Stimulated activated naive CD4-positive, alpha-beta T cell treated with Interleukin-2 at 50 U/mL for 16 hours (primary cell): ENCODE measurements at places on chromosomes 6 and 20.

GRCh38 chr6:149079456-149079855 lies 238.1 kb upstream of the TAB2 start:
- no peak for DNase-seq

DNA sequence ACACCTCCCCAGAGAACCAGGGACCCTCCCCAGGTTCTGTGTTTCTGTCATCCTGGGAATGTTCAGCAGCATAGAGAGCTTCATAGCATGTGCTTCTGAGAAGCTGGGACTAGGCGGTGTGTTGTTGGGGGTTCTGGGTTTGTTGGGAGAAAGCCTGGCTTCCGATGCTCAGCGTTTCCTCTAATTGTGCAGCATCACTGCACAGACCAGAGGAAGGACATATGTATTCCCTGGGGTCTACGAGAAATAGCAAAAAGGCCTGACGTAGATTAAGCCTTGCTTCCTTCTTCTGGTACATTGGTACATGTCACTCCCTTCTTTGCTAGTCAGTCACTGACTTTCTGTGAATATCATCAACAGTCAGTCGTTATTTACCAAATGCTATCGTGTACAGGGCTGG lies 96.9 kb upstream of the SGK1 start:
- DNase-seq, result no peak

- DNase-seq, result no peak
Measured at GRCh38 chr6:29958921-29959320, 16.6 kb downstream of the HLA-A start.

DNA sequence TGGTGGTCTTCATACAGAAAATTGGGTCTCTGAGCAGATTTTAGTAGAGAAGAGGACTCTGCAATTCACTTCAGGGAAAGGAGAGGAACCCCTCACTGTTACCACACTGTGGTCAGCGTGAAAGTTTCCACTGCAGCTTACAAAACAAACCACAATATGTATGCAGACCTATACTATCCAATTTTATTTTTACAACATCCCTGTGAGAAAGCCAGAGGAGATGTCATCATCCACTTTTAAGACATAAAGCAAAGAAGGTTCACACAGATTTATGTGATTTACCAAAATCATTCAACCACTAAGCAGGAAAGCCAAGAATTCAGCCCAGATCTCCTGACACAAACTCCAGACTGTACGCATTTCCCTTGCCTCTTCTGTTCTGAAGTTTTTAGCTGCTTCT lies 442.4 kb downstream of the FRK start:
- DNase-seq, result no peak
